ENCODE measurements at places on chromosomes 5 and 9.

DNA sequence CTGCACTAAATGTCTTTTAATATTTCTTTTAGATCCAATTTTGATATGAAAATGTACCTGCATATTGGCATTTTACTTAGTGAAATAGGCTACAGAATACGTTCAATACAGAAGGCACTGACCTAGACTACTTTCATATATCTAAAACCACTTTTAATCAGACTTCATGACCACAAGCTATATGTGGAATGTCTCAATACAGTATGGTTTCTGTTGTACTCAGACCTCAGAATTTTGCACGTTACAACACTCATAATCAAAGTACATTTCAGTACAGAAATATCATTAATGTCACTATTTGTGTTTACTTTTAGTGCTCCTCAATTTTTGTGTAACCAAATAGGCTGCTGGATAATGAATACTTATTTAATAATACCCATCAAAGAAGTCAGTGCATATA lies 74.8 kb downstream of the MEF2C start:
- no peak for DNase-seq

GRCh38 chr5:175746851-175747250 lies 89.0 kb downstream of the HRH2 start:
- no peak for DNase-seq

GRCh38 chr9:124361128-124361527 lies 54.1 kb downstream of the PSMB7 start:
- no peak for DNase-seq

DNA sequence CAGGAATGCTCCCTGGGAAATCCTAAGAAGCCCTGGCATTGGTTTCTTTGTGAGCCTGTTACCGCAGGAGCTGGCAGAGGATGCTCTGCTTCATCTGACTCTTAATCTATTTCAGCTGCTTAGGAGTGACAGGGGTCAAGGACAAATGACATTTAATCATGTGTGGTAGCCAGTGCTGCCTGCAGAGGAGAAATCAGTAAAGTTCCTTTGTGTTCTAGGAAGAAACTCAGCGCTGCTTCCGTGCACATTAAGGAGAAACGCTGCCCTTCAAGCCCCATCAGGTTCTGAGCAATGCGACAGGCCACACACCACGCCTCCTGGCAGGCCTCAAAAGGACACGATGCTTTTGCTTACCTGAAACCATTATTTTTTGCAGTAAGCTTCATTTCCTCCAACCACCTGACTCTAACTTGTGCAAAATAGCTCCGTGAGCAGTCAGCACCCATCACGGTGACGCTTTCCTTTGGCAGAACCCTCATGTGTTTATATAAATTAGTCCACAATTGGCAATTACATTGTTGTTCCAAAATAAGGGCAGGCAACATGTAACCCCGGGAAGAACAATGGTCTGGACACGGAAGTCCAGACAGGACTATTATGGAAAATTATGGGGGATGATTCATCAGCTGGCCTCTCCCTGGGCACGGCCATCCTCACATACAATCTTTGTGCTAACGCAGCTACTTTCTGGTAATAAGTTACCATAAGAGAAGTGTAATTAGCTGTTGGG lies 387.9 kb upstream of the DAP start:
- DNase-seq = no peak

GRCh38 chr5:146825033-146825432 lies 53.5 kb downstream of the PPP2R2B start:
- DNase-seq = no peak

DNA sequence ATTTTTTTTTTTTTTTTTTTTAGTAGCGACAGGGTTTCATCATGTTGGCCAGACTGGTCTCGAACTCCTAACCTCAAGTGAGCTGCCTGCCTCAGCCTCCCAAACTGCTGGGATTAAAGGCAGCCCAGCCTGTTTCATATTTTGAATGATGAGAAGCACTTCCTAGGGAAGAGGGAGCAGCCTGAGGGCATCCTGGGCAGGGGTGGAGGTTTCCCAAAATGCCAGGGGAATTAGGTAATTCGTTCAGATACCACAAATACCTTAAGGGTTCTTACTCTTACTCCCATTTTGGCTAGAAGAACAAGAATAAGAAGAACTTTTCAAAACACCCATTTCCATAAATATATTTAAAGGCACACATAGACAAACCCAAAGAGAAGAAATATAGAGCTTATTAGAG lies 29.5 kb upstream of the RAPGEF1 start:
- no peak for DNase-seq

- no peak for DNase-seq
Measured at GRCh38 chr5:19172926-19173470, 815.0 kb downstream of the CDH18 start.

GRCh38 chr9:132513416-132513815 lies 69.0 kb upstream of the BARHL1 start:
- DNase-seq = no peak

- peak; percentile 75 for DNase-seq
Measured at GRCh38 chr5:167820101-167820990, 471.1 kb upstream of the WWC1 start.

GRCh38 chr9:36293171-36293570 lies 34.9 kb upstream of the GNE start:
- no peak for DNase-seq

- peak; percentile 85 for DNase-seq
Measured at GRCh38 chr5:77301447-77301883, 91.0 kb downstream of the PDE8B start.

GRCh38 chr5:178106556-178107239 lies 6.6 kb upstream of the N4BP3 start:
- no peak for DNase-seq

GRCh38 chr5:117077142-117077541 lies 502.5 kb upstream of the SEMA6A start:
- DNase-seq = peak; percentile 4

DNA sequence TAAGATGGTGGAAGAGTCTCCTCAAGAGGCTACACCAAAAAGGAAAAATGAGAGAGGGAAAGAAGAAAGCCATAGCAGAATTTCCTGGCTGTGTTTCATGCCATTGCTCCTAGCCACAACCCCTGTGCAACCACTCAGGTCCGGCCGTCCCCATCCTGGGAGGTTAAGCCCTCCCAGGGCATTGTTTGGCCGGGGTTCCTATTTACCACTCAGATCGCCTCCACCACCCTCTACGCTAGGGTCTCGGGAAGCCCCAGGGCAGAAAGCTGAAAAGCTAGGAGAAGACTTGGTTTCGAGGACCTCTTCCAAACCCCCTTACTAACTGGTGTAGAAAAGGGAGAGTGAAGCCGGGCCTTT lies 715 bp downstream of the RC3H2 start:
- peak; percentile 20 for DNase-seq

Measured in fibroblast of skin of right quadriceps (primary cell).